ENCODE measurements at places on chromosomes 12 and 14.
A peak's percentile ranks its signal among the peaks of the same experiment; 100 is the strongest.

DNA sequence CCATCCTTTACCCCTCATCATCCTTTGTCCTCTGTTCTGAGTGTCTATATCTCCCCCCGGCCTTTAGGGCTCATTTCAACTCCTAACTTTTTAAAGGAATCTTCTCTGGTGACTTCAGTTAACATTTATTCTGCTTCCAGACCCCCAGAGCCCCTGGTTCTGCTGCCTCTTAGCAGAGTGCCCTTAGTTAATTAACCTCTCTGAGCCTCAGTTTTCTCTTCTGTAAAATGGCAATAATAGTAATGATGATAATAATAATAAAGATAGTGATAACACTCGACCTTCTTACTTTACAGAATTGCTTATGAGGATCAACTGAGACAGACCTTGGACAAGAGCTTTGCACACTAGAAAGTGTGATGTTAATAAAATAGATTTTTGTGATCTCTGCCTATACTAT lies 6.4 kb upstream of the C12orf43 start:
- DNase-seq, result no peak

DNA sequence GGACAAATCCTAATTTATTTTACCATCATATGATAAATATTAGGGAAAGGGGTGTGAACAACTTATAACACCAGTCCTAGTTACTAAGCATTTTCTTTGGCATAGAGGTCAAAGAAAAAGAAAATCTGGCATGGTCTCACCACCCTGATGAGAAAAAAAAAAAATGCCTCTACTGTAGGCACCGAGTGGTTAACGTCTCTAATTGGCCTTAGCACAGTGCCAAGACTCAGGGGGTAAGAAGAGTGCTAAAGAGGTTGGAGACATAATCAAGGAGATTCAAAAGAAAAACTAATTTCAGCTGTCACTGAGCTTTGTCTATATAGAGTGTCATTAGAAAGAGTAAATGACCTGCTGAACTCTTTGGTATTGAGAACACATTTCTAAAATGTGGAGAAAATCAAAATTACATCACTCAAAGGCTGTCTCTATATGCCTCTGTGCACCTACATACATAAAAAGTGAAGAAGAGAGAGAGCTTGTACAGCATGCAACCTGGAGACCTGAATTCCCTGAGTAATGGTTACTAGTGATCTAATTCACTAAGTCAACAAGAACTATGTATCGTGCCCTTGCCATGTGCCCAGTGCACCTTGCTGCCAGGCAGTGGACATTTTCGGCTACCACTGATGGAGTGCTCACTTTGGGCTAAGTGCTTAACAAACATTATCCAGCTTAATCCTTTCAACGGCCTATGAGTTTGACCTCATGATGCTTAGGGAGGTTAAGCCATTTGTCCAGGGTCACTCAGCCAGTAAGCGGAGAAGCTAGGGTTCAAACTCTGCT lies 113.8 kb upstream of the G2E3 start:
- no peak for DNase-seq

- no peak for DNase-seq
Observed at GRCh38 chr12:63070709-63071108, 80.3 kb downstream of the AVPR1A start.

DNA sequence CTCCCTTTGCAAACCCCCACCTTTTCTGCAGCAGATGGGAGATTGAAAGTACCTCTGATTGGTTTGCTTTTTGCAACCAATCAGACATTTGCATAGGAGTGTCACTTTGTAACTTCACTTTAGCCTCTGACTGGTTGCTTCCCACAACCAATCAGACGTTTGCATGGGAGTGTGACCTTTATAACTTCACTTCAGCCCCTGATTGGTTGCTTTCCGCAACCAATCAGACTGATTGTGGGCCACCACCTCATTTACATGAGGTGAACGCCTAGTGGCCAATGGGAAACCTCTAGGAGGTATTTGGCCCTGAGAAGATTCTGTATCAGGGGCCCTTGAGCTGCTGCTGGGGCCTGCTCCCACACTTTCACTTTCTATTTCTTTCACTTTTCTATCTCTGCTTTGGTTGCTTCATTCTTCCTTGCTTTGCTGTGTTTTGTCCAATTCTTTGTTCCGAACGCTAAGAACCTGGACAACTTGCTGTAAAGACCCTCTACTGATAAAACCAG lies 106.0 kb upstream of the PRICKLE1 start:
- DNase-seq, result no peak

DNA sequence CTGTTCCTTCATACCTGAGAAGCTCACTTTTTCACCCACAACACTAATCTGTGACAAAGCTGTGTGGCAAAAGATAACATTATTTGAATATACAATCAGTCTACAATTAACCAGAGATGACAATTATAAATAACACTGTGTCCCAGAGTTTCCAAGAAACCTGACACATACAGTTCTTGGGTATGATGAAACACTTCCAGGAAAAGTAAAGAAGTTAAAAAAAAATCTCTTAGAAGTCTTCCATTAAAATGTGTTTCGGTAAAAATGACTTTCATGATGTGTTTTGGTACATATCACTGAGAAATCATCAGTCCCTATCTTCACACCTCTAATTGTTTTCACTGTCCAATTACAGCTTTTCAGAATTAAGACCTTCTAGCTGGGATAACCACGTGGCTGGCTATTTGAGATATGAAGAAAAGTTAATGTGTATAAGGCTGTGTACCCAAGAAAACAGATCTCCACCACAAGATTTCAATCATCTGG lies 390.2 kb downstream of the SOX5 start:
- no peak for DNase-seq

DNA sequence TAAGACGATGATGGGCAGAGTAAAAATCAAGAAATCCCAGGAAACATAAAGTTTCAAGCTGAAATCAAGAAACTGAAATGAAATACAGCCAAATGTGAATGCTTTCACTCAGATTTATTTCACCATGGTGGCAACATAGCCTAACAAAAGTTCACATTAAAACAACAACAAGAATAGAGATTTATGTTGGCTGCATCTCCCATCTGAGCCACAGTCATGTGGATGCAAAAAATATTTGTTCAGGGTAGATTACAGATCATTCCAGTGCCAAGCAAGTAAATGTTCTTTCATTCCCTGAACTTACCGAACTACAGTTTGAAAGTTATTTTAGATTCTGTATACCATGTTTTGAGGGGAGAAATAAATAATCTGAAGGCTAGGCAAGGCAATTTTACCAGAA lies 159.9 kb upstream of the TMTC1 start:
- no peak for DNase-seq

- no peak for DNase-seq
Observed at GRCh38 chr12:45580356-45580969, 149.0 kb upstream of the ARID2 start.

DNA sequence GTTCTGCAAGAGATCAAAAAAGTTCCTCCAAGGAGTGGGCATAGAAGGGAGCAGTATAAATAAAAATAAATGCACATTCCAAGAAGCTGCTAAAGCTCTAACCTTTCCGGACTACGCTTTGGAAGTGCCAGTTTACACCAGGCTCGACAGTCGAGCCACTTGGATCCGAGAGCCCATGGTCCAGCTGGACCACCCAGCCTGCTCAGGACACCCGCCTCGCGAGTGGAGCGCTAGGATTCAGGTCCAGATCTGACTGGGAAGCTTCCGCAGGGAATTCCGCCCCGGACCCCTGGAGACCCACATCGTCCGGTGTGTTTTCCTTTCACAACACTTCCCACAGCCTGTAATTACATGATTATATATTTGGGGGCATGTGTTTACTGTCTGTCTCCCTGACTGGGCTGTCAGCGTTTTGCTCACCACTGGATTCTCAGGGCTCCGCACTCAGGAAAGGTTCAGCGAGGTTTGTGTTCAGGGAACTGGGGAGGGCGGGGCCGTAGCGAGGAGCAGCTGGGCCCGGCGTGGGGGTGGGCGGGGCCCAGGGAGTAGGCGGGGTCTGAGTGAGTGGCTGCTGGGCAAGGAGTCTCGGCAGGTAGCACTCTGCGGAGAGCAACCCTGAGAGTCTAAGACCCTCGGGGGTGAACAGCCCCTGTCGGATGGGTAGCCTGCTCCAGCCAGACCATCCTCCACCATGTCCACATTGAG lies 52.3 kb upstream of the TMEM263 start:
- DNase-seq, result peak; percentile 45

DNA sequence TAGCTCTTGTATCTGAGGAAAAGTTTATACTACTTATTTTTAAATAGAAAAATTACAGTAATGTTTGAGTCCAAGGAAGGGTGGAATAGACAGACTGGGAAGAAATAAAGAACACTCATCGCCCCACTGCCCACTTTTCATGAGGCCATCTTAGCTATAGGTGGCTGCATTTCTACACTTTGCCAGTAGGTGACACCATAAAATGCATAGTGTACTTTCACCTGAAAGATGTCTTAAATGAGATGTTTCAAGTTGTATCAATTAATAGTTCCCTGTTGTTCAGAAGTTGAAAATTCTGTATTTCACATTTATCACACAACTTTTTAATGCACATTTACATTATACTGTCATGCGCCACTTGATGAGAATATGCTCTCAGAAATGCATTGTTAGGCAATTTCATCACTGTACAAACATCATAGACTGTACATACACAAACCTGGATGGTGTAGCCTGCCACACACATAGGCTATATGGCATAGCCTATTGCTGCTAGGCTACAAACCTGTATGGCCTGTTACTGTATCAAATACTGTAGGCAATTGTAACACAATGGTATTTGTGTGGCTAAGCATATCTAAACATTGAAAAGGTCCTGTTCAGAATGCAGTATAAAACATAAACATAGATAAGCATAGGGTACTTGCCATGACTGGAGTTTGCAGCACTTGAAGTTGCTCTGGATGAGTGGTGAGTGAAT lies 27.6 kb downstream of the PMCH start:
- DNase-seq, result peak; percentile 13

- DNase-seq, result no peak
Observed at GRCh38 chr12:78931466-78931990, 67.0 kb downstream of the SYT1 start.

DNA sequence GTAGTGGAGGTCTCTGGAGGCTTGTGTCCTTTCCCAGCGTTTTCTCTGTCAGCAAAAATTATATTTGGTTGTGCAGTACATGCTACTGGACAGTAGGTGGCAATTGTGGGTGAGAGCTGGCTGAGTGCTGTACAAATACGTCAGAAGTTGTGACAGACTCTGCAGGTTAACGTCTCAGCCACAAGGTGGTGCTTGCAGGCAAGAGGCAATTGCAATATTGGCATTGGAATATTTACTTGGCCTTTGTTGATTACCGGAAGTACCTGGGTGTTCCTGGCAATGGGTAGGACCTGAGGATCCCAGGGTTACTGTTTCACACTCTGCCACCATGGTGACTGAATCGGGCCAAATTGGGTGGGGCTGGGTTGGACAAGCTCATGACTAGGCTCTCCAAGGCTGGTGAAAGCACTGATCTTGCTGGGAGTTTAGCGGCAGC lies 333.9 kb upstream of the LMO3 start:
- no peak for DNase-seq

DNA sequence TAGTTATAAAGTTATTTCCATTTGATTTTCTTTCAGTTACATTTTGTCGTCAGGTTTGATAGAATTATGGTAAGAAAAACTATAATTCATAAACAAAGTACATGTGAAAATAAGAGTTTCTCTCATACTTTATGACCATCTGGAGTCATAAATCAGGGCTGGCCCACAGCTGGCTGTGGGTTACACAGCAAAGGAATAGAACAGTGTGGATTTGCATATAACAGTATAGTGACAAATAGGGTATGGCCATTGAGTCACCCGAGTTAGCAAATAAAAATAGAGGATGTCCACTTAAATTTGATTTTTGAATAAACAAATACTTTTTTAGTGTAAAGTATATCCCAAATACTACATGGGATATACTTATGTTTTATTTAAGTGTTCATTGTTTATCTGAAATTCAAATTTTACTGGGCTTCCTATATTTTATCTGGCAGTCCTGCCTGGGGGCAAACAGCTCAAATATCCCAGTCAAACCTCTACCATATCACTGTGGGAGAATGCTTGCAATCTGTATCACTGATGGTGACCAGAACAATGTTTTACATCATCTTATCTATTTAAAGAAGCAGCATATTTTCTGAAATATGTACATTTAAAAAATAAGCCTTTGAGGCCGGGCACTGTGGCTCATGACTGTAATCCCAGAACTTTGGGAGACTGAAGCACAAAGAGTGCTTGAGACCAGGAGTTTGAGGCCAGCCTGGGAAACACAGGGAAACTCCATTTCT lies 65.5 kb downstream of the KSR2 start:
- no peak for DNase-seq

DNA sequence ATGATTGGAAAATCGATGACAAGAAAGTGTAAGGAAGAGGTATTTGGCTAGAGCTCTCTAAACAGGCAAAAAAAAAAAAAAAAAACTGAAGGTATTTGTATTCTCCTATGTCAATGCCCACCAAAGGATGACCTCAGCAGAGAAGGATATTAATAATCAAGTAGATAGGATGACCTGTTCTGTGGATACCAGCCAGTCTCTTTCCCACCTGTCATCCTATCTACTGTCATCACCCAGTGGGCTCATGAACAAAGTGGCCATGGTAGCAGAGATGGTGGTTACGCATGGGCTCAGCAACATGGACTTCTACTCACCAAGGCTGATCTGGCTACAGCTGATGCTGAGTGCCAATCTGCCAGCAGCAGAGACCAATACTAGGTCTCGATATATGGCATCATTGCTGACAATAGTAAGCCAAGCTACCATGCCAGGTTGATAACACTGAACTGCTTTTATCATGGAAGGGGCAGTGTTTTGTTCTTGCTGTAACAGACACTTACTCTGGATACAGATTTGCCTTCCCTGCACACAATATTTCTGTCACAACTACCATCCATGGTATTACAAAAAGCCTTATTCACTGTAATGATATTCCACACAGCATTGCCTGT lies 43.5 kb downstream of the RPS6KA5 start:
- no peak for DNase-seq

DNA sequence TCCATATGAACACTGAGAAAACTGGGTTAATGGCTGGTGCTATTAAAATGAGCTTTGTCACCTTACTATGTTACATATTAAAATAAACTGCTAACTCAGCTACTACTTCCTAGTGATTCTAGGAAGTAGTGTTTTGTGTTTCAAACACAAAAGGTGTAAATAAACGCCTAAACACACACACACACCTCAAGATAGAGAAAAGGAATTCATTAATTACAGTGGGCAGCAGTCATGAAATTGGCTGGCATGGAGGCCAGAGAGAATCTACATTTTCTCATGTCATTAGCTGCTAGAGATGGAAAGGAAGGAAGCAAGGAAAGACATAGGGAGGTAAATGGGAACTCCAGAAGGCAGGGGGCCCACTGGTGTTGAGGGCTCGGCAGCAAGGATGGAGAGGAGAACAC lies 787 bp upstream of the PRMT5 start:
- DNase-seq, result peak; percentile 15
